IMR-90 (cell line): ENCODE measurements at places on chromosomes 1 and 21.

DNA sequence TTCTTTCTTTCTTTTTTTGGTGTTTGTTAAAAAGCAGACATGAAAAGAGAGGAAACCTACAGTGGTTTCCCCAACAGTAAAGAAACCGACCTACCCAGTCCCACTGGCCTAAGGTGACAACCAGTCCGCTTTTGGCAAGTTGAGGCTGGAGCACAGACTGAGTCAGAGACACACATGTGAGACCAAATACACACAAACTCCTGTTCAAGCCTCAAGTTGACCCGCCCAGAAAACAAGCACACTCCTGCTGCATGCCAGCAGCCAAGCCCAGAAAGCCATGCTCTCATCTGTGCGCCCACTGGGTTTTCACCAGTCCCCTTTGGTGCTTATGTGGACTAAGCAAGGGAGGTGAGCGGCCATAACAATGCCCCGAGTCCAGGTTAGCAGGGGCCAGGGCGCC is 64.6 kb upstream of the GPR153 start:
- DNase-seq = no peak

GRCh38 chr1:108089477-108089876 is 110.7 kb downstream of the SLC25A24 start:
- DNase-seq = no peak

DNA sequence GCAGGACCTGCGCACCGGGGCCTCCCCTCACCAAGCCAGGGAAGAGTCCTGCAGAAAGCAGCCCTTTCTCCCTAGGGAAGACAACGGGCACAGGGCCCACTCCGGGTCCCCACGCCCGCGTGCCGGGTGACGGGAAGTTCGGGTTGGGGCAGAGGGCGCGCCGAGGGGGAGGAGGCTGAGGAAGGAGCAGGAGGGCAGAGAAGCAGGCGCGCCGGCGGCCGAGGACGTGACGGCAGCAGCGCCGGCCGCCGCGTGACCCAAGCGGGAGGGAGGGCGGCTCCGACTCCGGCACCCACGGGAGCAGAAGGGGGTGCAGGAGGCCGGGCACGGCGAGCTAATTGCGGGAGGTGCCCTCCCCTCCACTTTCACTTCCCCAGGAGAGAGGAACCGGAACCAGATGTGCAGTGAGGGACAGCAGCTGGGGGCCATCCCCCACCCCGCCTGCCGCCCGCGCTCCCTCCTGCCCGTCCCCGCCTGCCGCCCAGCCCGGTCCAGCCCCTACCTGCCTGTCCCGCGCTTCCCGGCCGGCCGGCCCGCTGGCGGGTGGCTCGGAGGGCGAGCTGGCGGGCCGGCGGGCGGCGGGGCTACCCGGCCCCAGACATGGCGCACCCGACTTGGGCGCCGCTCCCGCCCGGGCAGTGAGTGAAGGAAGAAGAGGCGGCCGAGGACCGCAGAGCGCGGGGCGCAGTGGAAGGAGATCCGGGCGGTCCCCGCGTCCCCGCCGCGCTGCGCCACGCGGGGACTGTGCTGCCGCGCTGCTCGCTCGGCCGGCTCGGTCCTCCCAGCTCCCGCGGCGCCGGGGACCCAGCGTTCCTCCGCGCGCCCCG is 510 bp downstream of the DENND4B start:
- DNase-seq = peak; percentile 56

DNA sequence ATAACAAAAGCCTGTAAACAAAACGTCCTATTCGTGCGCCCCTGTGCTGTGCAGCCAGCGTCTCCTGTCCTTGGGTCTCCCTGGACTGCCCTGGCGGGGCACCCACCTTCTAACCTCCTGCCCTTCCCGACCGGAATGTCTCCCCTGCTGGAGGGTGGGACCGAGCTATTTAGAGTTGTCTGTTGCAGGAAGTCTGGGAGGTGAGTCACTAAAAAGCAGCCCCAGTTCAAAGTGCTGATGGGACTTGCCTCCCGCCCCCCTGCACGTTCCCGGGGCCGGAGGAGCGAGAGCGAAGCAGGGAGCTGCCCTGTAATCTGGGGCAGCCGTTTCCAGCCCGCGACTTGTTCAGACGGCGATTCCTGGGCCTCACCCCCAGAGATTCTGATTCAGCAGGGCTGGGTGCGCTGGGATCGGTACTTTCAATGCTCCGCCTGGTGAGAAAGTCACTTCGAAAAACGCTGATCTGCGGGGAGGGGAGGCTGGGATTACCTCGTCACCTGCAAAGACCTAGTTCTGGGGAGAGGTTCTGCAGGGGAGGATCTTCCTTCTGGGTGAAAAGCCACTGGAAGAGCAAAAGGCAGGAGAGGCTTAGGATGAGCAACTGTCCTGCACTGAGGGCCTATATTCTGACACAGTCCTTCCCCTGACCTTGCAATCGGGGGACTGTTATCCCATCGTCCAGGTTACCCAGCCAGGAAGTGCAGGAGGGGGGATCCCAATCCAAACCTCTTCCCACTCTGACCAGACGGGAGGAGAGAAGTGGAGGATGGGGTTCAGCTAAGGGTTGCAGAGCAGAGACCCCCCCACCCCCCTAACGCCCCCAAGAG is 1.2 kb upstream of the DHRS3 start:
- DNase-seq = peak; percentile 83

DNA sequence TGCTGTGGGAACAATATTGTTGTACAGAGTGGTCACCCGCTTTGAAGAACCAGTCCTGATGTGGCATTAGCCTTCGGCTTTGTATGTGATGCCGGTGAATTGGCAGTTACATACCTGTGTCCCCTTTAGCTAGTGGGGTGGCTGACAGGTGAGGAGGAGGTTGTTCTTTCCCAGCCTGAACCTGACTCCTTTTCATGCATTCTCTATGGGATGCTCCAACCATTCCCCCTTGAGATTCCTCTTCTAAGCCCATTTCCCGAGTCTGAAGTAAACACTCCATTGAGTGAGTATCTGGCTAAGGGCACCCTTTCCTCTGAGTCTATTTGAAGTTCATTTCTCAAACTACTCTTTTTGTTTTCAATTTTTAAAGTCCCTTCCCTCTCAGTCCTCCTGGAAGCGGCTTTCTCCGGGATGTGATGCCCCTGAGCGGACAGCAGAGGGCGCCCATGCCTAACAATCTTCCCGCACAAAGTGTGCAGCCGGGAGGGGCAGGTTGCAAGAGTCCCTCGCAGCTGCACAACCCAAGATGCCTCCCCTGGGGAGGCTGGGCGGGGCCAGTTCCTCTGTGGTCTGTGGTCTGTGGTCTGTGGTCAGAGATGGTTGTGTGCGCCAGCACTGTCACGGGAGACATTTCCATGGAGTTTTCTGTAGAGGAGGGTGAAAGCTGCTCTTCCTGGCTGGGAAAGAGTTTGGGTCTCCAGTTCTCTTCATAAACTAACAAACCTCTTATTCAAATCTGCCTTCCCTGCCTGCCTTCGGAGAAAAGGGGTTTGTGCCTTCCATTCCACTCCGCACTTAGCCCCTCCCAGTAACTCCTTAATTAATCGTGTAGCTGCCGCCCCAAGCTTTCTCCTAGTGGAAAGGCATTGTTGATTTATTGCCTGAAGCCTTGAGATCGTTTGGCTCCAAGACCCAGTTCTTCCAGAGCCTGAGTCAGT is 36.4 kb upstream of the LMX1A start:
- DNase-seq = peak; percentile 82
